IPS-NIHi11 (cell line): ENCODE measurements at places on chromosomes 11 and 22.

DNA sequence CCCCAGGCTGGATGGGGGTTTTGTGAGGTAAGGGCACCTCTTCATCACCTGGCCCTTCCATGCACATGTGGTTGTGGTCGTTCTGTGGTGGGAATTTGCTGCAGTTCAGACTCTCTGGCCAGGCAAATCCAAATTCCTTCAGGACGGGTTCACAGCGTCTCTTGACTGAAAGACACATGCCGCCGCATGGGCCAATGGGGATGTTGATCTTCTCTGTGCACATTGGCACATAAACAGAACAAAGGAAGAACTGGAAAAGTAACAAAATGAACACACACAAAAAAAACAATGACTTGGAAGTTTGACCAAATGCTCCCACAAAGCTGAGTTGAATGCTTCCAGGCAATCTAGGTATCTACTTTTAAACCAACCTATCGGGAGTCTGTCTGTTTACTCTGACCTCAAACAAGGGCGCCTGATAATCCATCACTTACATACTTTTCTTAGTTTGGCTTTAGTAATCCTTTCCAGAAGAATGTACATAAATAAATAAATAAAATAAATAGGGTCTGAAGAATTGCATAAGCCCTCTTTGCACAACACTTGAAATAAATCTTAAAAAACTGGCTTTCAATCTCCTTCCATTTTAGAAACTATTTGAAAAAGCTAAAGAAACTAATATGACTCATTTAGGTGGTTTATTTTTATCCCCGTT lies 2.8 kb downstream of the FZD4 start:
- no peak for DNase-seq

GRCh38 chr11:72140661-72141060 lies 5.1 kb downstream of the FOLR3 start:
- no peak for DNase-seq

DNA sequence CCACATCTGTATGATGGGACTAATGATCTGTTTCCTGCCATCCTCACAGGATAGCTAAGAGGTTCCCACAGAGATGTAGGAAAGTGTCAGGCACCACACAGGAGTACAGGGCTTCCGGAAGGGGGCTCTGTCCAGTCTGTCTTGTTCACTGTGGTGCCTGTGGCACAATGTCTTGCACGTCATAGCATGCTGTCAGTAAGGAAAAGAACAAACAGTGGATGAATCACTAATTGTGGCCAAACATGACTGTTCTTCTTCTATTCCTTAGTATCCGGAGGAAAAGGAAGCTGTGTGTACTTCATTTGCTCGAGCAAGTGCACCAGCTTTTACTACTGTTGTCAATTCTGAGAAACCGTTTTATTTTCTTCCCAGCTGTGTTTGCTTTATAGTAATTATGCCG lies 73.4 kb upstream of the YWHAH start:
- DNase-seq: no peak

DNA sequence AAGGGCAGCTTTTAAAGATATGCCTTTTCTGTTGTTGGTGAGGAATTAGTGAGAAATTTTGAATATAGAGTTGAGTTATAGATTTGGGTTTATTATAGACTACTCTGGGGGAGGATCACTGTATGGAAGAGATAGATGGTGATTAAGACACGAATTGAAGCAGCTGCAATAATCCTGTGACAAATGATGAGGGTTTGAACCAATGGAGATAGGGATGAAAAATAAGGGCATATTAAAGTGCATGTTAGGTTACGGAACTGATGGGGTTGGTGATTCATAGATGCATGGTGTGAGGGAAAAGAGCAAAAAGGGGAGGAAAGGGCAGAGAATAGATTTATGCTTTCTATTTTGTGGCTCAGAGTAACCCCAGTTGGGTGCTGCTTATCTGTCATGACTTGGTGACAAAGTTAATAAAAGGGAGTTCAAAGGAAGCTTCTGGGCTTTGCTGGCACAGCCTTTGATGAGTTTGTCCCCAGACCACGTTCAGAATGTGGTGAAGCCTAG lies 11.8 kb downstream of the C11orf87 start:
- no peak for DNase-seq

- DNase-seq: no peak
Measured at GRCh38 chr11:77137421-77137820, 9.4 kb downstream of the MYO7A start.

DNA sequence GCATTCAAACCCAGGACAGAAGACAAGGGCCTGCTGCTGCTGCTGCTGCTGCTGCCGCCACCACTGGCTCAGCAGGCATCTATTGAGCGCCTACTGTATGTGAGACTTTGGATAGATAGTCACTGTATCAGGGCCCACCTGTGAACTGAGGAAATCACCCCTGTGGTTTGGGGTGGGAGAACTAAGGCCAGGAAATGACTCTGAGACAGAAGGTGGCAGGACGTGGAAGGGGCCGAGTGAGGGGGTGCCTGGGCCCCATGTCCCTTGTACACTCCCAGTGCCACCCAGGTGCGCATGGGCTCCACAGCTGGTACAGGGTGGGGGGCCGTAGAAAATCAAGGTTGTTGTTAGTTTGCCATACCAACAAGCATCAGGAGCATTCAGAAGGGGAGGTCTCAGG lies 50.6 kb downstream of the ARHGAP8 start:
- no peak for DNase-seq

GRCh38 chr11:65341856-65342255 lies 8.2 kb downstream of the DPF2 start:
- DNase-seq: no peak

- peak; percentile 81 for DNase-seq
Measured at GRCh38 chr11:2298795-2299761, 2.6 kb downstream of the C11orf21 start.

DNA sequence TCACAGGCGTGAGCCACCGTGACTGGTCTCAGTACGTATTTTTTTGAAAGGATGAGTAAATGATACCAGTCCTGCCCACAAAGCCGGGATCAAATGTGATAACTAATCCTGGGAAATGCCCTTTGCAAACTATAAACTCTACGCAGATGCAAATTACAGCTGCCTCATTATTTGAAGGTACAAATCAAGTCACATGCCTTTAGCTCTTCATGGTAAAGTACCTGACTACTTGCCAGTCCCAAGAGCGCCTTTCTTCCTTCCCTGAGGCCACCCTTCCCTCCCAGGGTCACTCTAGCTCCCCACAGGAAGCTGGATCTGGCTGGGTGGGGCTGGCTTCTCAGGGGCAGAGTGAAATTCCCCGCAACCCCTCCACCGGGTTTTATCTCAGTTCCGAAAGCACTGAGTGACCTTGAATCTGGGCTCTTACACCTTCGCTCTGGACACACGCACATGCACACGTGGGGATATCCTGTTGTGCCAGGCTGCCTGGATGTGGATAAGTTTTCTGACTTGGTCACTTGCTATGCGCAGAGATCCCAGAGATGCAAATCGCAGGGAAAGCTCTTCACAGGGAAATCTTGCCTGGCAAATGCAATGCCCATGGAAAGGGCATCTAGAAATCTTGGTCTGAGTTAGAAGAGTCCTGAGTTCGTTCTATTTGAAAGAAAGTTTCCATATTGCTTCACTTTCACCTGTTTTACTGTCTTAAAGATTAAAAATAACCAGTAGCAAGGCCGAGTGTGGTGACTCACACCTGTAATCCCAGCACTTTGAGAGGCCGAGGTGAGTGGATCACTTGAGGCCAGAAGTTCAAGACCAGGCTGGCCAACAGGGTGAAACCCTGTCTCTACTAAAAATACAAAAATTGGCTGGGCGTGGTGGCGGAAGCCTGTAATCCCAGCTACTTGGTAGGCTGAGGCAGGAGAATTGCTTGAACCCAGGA lies 8.5 kb downstream of the A4GALT start:
- DNase-seq: no peak

DNA sequence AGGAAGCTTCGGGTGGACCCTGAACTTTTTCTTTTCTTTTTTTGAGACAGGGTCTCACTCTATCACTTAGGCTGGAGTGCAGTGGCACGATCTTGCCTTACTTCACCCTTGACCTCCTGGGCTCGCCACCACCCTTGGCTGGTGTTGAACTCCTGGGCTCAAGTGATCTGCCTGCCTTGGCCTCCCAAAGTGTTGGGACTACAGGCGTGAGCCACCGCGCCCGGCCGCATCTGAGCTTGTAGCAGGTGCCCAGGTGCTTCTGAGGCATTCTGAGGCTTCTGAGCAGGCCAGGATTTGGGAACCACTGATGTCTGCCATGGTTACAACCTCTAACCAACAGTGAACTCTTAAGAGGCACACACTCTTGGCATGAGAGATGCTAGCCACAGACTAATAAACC lies 5.1 kb downstream of the USP35 start:
- DNase-seq: no peak

GRCh38 chr11:73157101-73158010 lies 15.2 kb upstream of the FCHSD2 start:
- no peak for DNase-seq

DNA sequence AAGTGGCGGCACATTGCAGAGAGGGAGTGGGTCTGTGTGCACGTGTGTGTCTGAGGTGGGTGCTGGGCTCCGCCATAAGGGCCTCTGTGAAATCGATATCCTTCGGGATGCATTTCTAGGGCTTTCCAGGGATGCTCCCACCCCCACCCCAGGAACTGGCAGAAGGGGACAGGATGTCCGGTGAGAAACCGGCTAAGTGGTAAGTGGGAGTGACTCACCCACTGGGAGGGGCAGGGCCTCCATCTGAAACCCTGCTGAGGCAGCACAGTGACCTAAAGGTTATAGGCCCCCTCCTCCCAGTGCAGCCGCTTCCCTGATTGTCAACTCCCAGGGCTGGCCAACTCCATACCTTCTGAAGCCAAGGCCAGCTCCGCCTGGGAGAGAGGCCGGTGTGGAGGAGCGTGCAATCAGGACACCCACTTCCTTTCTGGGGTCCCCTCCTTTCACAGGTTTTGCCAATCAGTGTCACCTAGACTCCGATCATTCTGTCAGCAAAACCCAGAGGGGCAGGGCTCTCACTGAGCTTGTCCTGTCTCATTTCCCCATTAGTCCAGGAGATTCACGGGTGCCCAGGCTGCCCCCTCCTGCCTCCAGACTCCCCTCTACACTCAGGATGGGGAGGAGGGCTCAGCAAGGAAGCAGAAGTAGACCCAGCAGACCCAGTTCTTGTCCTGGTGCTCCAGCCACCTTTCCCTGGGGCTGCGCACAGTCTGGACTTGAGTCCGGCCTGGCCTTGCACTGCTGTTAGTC lies 44.5 kb downstream of the NECTIN1 start:
- no peak for DNase-seq

- DNase-seq: no peak
Measured at GRCh38 chr11:44624761-44625221, 59.3 kb downstream of the CD82 start.

- DNase-seq: no peak
Measured at GRCh38 chr22:50245214-50246072, 620 bp upstream of the TUBGCP6 start.

DNA sequence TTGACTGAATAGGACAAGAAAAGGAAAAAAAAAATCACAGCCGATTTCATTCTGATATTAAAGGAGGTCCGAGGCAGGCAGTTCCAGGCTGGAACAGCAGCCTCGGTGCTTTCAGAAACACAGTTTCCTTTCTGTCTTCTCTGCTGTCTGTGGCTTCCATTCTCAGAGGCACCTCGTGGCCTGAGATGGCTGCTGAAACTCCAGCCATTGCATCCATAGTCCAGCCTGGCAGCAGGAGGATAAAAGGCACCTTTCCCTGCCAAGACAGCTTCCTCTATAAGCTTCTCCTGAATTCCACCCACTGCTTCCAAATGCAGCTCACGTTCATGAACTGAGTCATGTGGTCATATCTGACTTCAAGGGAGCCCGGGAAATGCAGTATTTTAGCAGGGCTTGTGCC lies 390.5 kb downstream of the TBC1D22A start:
- DNase-seq: no peak

GRCh38 chr11:34994854-34995253 lies 78.4 kb downstream of the PDHX start:
- no peak for DNase-seq

- no peak for DNase-seq
Measured at GRCh38 chr11:126293726-126294125, 10.1 kb upstream of the DCPS start.

DNA sequence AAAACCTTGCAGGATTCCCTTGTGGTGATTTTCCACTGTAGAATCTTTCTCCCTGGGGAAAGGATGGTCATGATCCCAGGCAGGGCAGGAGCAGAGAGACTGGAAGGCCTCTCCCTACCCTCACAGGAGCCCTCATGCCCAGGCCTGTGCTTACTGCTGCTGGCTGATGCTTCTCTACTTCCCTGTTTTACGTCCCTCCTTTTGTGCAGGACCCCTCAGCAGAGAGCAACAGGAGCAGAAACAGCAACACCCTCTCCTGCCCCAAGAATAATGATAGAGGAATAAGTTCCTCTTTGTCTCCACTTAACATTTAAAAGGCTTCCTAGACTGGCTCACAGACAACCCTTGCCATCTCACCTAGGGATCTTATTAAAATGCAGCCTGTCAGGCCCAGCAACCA lies 3.6 kb downstream of the ISX start:
- no peak for DNase-seq

DNA sequence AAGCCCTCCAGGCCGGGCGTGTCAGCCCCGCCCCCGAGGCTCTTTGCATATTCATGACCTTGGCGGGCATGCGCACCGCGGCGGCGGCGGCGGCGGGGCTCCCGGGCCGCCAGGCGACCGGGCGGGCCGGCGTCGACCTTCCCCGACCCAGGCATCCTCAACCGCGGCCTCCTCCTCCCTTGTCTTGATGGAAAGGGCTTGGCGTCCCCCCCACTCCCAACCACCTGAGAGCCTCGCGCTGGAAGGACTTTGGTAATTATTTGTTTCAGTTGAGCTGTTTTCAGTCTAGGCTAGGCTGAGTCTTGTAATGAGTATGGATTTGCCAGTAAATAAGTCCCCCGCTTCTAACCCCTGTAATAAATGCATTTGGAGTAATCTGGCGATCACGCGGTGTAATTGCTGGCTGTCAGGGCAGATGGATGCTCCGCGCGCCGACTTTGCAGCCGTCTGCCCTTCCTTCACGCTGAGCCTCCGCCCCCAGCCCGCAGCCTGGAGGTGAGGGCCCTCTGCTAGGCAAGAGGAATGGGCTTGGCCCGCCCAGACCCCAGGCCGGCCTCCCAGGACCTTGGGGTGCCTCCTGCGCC lies 25.2 kb downstream of the FLRT1 start:
- DNase-seq: peak; percentile 96

GRCh38 chr11:116707161-116707629 lies 65.6 kb downstream of the BUD13 start:
- peak; percentile 59 for DNase-seq

DNA sequence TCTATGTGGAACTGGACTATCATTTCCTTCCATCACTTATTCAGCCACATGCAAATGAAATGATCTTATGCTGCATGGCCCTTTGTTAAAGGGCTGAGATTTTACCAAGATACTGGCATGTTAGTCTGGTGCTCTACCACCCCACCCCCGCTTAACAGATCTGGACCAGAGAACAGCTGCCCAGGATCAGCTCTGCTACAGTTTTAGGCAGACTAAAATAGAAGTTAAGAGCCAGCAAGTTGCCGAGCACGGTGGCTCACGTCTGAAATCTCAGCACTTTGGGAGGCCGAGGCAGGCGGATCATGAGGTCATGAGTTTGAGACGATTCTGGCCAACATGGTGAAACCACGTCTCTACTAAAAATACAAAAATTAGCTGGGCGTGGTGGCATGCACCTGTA lies 4.6 kb downstream of the DDB1 start:
- DNase-seq: no peak
